ENCODE measurements at places on chromosomes 7 and 10.
A peak's percentile ranks its signal among the peaks of the same experiment; 100 is the strongest.

DNA sequence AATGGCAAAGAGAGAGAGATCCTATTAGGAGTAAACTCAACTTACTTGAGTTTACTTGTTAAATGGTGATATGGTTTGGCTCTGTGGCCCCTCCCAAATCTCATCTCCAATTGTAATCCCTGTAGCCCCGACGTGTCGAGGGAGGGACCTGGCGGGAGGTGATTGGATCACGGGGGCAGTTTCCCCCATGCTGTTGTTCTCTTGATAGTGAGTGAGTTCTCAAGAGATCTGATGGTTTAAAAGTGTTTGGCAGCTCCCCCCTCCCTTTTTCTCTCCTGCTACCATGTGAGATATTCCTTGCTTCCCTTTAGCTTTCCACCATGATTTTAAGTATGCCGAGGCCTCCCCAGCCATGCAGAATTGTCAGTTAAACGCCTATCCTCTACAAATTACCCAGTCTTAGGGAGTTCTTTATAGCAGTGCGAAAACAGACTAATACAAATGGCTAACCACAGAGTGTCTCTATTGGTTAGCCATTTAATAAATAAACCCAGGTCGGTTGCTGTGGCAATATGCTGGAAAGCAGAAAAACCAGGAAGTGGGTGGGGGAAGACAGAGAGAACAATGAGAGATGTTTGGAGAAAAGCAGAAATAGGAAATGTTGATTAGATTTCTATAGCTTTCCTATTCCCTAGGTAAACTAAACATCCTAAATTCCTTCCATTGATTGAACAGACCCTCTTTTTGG, 3.0 kb upstream of the STMP1 start:
- no peak for DNase-seq

DNA sequence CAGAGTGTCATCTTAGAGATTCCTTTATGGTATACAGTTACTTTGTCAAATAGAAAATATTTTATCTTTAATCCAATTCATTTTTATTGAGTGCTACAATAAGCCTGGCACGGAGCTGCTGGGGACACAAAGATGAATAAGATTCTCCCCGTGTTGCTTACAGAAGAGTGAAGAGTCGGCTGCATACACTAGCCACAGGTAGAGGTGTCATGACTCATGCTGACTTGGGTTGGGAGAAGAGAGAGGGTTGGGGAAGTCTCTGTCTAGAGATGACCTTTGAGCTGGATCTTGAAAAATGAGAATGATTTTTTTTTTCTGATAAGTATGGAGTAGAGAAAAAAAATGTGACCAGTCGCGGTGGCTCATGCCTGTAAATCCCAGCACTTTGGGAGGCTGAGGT, 289.9 kb upstream of the CELF2 start:
- DNase-seq, result no peak

DNA sequence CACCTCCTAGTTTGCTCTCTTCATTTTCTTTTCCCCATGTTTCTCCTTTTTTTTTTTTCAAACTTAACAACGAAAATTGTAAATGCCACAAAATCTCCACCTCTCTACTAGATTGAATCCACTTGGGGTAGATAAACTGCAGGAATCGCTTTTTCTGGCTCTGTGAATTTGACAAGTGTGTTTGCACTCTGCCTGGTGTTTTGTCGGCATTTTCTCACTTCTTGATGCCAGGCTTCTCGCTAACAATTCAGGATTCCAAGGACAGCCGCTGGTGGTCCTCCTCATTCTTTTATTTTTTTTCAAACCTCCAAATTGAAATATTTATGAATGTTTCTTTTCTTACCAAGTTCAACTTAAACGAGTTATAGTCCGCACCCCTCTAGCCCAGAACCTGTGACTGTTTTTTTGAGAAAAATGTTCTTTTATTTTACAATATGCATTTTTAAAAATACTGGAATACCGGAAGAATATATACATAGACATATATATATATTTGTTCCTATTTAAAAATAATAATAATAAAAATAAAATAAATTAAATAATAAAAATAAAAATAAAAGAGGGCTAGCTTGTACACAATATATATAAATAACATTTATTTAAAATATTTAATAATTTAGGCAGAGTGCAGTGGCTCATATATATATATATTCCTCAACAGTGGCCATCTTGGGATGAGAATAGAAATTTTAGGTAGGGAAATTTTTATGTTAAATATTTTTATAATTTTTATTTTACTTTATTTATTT, 538.8 kb downstream of the TYW1 start:
- DNase-seq, result no peak

DNA sequence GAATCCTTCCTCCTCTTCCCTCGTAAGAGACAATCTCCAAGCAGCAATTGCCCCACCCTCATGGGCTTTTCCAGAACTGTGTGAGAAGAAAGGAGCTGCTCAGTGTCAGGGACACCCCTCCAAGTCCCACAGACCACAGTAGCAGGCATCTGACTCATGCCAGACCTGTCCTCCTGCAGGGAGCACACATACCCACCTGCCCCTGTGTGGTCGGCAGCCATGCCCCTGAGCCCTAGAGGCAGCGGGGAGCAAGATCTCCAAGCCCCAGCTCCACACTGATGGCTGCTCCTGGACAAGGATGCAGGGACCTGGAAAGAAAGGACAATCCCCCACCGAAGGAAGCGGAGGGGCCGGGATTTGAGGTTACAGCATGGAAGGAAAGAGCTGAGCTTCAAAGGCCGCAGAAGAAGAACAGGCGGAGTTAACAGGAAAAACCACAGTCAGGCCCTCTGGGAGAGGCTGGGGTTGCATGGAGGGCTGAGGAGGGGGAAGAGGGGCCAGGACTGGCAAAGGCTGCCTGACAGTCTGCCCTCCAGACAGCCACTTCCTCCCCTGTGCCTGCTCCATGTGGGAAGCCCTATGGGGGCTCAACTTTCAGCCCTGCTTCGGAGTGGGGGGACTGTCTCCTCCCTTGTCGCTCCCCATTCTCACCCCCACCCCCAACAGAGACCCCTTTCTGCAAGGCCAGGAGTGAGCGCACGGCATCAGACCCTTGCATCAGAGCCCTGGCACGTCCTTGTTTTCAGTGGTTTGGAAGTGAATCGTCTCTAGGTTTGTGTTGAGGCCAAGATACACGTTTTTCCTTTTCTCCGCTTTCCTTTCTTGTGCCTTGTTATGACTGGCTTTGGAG, 46.8 kb downstream of the ASB13 start:
- no peak for DNase-seq

DNA sequence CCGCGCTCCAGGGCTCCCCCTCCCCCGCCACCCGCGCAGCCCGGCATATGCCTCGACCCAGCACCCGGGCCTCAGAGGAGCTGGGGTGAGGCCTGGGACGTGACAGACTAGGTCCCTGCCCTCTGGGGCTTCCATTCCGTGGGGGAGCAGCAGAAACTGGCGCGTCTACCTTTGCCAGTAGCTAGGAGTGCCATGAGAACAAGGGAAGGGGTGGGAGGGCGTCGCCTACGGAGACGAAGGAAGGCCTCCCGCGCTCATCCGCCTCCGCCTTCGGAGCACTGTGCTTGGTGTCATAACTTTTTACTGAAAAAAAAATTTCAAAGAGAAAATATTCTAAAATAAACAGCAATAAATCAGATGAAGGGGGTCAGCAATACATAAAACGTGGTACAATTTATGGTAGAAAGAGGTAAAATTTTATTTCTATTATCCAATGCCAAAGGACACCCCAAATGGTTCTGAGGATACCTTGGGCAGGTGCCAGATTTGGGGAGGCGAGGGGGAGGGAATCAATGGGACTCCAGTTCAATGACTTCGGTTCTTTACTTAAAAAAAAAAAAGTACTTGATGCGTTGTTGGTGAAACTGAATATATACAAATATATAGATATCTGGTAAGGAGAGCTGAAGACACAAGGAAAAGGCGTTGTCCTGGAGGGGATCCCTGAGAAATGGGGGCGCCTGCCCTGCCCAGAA, 35.1 kb upstream of the GRID1 start:
- DNase-seq, result no peak

- no peak for DNase-seq
Measured at GRCh38 chr7:48154792-48155413, 16.4 kb upstream of the ABCA13 start.

DNA sequence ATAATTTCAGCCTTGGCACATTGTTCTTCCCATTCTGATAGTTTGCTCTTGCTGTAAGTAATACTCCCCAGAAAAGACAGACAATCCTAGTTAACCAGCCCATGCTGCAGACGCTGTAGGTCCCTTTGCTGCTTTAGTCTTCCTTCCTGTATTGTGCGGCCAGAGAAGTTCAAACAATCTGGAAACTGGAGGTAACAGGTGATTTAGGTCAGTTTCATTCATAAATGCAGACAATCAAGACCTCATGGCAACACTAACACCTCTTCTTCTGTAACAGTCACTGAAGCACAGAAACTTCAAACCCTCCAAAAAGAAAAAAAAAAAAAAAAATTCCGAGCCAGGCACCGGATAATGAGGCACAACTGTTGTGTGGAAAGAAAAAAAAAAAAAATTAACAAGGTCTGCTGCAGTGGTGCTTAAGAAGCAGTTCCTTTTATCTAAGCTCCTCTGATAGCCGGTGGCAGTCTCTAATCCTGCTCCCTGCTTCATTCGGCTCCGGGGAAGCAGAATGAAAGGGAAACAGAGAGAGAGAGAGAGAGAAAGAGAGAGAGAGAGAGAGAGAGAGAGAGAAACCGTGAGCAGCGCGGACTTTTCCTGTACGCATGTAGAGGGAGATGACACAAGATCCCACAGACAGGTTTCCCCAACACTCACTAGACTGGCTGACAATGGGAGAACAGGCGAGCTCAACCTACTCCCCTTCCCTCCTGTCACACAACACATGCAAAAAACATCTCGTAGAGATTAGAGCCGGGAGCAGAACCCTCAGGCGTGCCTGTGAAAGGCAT, at the start of gene SEMA3A:
TSS of gene SEMA3A (minus strand) at position 306 of the 788 bp plus-strand sequence. CDS start at position 103, 203 bp downstream.
- no peak for DNase-seq

DNA sequence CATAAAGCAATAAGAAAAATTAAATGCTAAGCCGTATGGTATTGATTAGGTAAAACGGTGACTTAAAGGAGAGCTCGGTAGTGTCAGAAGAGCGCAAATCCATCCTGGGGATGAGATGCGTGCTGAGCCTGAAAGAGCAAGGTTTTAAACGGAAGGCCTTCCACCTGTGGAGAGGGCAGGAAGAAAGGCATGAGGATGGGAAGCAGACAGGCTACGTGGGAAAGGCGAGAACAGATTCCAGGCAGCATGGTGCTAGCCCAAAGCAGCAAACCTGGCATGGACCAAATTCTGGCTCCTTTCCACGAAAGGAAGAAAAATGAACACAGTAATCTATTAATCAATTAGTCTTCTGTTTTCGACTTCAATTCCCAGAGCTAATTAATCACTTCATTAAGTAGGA, 103.5 kb downstream of the HIPK2 start:
- no peak for DNase-seq

GRCh38 chr10:107390563-107390962, 226.1 kb upstream of the SORCS1 start:
- no peak for DNase-seq

GRCh38 chr10:86117051-86117450, 249.5 kb downstream of the GRID1 start:
- DNase-seq, result no peak

DNA sequence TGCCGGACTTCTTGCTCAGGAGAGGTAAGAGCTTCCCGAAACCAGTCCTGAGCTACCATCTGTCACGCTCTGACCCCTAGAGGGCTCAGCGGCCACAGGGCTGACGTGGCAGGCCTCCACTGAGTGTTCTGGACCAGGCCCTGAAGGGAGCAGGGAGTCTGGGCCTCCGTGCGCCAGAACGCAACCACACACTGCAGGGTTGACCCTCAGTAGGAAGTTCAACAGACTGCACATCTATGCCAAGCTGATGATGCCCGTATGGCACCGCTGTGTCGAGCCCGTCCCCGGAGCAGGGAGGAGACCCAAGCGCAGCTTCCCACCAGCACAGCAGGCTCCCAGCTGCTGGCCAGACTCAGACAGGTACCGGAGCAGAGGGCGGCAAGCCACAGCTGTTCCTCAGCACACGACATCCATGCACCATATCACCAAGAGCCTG, 39.2 kb downstream of the CAMK2B start:
- peak; percentile 2 for DNase-seq

- DNase-seq, result no peak
Measured at GRCh38 chr7:156783864-156784263, 109.1 kb downstream of the LMBR1 start.

DNA sequence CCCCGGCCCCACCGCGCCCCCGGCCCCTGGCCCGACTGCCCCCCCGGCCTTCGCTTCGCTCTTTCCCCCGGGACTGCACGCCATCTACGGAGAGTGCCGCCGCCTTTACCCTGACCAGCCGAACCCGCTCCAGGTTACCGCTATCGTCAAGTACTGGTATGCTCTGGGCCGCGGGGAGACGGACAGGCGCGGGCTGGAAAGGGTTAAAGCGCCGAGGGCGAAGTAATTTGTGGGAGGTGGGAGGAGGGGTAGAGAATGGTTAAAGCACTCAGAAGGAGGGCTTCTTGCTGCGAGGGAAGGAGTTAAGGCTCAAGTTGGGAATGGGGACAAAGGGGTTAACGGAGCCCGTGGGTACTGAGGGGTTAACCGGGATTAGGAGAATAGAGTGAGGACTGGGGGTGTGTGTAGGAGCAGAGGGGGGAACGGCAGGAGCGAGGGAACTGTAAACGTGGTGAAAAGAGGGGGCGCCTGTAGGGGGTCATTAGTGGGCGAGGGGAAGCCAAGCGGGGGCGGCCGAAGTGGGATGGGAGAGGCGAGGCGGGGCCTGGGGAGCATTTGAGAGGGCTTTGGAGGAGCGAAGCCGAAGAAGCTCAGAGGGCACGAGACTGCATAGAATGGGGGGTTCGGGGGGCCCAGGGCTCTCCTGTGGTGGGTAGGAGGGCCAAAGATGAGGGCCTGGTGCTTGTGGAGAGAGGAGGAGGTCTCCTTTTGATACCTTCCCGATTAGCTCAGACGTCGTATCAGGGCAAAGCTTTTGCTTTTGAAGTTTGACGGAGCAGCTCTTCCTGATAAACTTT, 605 bp downstream of the SUFU start:
- no peak for DNase-seq

GRCh38 chr10:15096661-15097010, 519 bp upstream of the RPP38 start:
- no peak for DNase-seq

- no peak for DNase-seq
Measured at GRCh38 chr7:40714363-40715052, 579.7 kb downstream of the SUGCT start.

DNA sequence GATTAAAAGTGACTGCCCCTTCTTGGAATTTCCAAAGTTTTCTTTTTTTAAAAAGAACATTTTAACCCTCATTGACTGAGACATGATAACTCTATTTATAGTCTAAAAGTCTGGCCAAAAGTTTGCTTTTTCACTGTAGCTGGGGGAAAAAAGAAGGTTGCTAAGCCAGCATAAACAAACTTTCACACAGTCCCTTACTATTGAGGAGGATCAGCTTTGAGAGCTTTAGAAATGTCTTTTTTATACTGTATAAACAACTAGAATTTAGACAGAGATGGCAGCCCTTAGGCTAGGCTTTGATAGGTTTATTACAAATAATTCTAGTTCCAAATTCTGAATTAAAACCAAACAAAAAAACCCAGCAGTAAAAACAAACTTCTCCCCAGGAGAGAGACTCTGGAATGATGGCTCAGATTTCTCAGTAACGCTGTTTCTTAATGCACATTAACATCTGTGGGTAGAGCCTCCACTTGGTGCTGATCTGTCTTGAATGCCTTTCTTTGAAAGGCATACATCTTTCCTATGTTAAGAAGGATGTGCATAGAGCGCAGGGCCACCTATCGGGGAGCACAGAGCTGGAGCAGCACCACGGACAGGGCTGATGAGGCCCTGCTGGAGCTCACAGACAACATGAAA, 100.9 kb upstream of the PDLIM1 start:
- DNase-seq, result no peak

All from activated CD4-positive, alpha-beta T cell treated with anti-CD3 and anti-CD28 coated beads for 1 hour (primary cell).